ENCODE measurements at places on chromosomes 5 and 9. TPM values are rescaled to one million over a fixed set of nuclear protein-coding genes. Genes with fewer than 3 reads are reported as not detected.

GRCh38 chr9:76651119-76651705, 113.0 kb upstream of the PCA3 start:
- no peak for DNase-seq

GRCh38 chr5:126508251-126508961, 85.2 kb downstream of the GRAMD2B start:
- DNase-seq, result no peak

DNA sequence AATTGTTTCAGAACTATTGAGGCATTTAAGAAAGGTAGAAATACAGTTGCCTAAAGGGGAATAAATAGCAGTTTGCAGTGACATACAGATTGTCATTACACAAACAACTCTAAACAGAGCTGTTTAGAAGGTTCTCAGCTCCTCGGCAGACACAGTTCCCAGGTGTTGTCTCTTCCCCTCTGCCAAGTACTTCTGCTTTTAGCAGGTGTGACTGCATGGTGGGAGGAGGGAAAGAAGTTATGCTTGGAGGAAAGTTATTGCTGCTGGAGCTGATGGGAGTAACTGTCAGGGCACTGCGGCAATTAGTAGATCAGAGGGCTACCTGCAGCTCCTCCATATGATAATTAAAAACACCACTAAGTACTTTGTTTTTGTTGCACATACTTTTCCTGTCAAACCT, 14.5 kb downstream of the EDIL3 start:
- DNase-seq, result no peak

TAF1L gene
- total RNA-seq, result not detected

KIF4B gene
- 0.30 TPM for total RNA-seq

ENHO gene
- total RNA-seq, result 14.1 TPM
